ENCODE measurements at places on chromosomes 2 and 18.

GRCh38 chr18:45860492-45860891, 35.0 kb downstream of the SIGLEC15 start:
- DNase-seq = no peak

- DNase-seq = no peak
These were observed 169.0 kb upstream of the COPS8 start for GRCh38 chr2:236916651-236917050.

- no peak for DNase-seq
These were observed 21.5 kb downstream of the WDR43 start for GRCh38 chr2:28915939-28916338.

DNA sequence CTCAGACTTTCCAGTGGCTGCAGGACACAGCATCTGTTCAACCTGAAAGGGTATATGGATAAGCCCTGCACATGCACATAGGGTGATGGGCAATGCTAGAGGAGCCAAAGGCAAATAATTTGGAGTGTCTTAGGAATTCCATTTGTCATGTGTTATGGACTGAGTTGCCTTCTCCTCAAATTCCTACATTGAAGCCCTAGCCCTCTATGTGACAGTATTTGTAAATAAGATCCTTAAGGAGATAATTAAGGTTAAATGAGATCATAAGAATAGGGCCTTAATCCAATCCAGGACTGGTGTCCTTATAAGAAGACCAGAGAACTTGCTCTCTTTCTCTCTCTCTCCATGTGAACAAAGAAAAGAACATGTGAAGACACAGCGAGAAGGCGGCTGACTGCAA, 42.9 kb upstream of the CREG2 start:
- DNase-seq = no peak

GRCh38 chr2:215455958-215456357, 20.1 kb upstream of the FN1 start:
- no peak for DNase-seq

DNA sequence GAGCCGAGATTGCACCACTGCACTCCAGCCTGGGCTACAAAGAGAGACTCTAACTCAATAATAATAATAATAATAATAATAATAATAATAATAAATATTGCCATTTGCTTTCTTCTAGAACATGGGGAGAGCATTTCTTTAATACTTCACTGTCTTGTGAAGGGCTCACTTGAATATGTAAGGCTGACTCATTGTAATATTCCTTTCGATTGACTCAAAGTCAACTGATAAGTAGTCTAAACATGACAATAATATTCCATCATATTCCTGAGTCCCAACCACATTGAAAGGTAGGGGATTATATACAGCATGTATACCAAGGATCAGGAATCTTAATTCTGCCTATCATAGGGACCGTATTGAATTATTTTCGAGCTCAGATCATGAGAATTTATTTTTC, 949.2 kb downstream of the DSC3 start:
- DNase-seq = no peak

- DNase-seq = no peak
These were observed 73.2 kb downstream of the PLA2R1 start for GRCh38 chr2:159989249-159989648.

GRCh38 chr2:43155851-43156411, 70.5 kb downstream of the ZFP36L2 start:
- DNase-seq = no peak

DNA sequence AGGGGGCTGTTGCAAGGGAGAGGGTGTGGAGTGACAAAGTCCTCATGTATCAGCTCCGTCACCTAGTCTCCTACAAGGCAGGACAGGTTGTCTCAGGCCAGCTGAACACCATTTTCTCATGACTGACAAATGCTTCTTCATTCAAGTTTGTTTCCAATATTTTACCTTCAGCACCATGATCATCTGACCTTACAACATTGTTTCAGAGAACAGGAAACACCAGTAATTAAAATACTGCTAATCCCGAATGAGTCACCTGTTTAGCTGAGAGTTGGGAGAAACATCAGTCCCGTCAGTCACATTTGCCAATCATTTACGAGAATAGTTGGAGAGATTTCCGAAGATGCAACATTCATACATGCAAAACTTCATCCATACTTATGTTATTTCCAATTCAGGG, 25.7 kb upstream of the SP5 start:
- DNase-seq = no peak

DNA sequence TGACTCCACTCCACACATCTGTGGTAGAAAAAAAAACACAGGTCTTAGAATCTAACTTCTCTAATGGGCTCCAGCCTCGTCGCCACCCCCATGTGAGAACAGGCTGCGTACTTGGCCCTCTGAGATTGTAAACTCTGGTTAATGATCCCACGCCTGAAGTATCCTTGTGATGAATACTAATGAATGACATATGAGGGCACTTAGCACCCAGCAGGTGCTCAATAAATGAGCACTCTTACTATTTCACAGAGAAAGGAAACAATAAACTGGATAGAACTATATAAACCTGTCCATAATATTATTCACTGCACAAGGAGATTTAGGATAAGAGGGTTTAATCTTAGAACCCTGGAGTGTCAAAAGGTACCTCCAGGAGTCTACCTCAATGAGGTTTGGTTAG, 310.1 kb upstream of the HNRNPA3 start:
- DNase-seq = no peak

- DNase-seq = no peak
These were observed 388.9 kb downstream of the ZEB2 start for GRCh38 chr2:144131042-144131441.

All from CD4-positive, alpha-beta T cell treated with Interleukin-12 subunit alpha and Interleukin-12 subunit beta, for 1 hour (primary cell).